ENCODE measurements at places on chromosomes 5 and 9.

GRCh38 chr5:40033009-40033408, 608.2 kb upstream of the DAB2 start:
- no peak for DNase-seq

DNA sequence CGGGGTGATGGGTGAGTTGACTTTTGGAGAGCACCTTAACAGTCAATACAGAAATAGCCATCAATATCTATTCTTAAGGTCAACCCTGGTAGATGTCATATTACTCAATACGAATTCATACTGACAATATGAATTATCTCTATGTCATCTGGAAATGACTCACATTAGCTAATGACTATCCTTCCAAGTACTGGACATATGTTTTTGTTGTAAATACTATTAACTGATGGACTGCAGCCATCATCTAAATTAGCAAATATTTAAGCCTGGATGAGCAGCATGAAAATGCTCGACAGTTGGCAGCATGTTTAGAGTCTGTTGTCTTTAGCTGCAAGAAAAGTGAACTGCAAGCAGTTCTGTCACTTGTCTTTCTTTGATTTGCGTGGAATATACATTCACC, 19.6 kb upstream of the ISOC1 start:
- DNase-seq, result no peak

- no peak for DNase-seq
These were observed 61.0 kb downstream of the CYSTM1 start for GRCh38 chr5:140235791-140236551.

GRCh38 chr5:173001229-173001841, 17.8 kb downstream of the ATP6V0E1 start:
- DNase-seq, result no peak

DNA sequence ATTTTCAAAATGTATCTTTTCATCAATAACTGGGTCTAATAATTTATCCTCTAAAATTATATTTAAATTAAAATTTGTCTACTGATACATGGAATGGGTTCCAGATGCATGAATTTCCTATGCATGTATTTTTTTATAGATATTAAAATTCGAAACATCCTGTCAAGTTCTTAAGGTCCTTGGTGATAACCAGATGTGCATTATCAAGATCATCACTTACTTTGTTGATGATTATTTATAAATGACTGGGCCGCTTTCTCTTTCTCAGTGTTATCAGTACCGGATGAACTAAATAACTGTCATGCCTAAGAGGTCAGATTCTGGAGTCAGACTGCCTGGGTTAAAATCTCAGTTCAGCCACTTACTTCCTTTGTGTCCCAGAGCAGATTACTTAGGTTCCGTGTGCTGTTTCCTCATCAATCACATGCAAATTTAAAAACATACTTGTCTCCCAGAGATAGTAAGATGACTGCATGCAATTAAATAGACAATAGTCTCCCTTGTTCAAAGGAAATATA, 124.3 kb downstream of the TEX10 start:
- no peak for DNase-seq

DNA sequence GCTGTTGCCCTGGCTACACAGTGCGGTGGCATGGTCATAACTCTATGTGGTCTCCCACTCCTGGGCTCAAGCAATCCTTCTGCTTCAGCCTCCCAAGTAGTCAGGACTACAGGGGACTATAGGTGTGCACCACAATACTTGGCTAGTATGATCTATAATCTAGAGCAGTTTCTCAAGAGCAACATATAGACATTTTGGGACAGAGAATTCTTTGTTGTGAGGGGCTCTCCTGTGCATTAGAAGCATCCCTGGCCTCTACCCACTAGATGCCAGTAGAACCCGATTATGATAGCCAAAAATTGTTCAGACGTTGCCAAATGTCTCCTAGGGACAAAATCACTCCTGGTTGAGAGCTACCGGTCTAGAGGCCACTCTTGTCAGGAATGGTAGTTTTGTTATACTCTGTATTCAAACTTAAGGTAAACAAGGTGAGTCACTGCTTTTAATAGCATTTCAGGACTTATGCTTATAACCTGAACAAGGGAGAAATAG, 7.2 kb downstream of the ANKHD1 start:
- no peak for DNase-seq

DNA sequence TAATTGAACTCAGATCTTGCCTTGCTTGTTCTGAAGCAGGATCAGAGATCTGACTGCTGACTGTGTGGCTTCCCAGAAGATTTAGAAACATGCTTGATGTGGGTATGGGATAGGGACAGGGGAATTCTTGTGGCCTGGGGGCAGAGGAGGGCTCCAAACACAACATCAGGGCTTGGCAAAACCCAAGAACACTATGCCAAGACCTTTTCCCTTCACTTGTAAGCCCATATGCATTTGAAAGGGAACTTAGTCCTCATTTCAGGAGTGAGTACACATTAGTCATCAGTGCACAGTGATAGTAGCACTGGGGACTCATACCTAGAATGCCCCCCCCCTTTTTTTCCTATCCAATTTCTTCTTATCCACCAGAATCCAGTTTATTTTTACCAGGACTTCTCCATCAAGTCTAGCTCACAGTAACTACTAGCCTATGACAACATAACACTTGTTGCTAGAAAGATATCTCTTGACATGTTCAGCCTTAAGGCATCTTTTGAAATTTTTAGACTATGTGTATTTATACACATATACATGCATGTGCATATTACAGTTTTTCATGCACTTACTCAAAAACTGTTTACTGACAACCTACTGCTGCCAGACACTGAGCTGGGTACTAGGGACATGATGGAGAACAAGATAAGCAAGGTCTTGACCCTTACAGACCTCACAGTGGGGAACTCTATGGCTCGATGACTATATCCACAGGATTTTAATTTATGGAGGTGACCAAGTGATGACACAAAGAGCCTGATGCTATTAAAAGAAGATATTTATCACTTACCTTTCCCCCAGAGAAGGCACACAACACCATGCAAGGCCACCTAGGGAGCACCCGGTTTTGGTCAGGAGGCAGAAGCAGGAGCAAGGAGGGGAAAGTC, 158.3 kb upstream of the MAP3K1 start:
- DNase-seq, result no peak

- peak; percentile 26 for DNase-seq
These were observed 62.6 kb downstream of the PLAC8L1 start for GRCh38 chr5:146042628-146043279.

DNA sequence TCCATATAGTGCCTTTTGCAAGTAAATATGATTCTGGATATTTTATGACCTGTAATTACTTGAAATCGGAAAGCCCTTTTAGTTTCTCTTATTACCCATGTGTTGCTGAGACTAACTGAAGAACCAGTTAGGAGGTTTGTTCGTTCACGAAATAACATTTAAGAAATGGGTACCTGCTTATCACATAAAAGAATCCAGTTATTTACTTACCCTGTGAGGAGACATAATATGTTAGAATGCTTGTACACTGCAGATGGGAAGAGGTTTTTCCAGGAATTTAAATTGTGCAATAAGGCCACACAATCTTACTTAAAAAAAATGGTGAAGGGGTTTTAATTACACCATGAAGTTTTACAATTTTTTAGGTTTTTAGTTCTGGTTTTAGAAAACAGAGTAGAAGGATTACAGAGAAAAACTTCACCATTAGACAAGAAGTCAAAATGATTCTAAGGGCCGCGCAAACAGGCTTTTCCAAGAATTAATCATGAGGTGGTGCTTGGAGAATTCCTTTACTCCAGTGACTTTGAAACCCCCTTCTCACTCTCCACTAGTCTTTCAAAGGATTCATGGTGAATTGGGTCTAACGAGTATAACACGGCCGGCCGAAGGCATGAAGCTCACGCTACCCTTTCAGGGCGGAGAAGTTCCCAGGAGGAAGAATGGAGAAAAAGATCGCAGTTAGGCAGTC, 1.1 kb upstream of the PTGER4 start:
- no peak for DNase-seq

DNA sequence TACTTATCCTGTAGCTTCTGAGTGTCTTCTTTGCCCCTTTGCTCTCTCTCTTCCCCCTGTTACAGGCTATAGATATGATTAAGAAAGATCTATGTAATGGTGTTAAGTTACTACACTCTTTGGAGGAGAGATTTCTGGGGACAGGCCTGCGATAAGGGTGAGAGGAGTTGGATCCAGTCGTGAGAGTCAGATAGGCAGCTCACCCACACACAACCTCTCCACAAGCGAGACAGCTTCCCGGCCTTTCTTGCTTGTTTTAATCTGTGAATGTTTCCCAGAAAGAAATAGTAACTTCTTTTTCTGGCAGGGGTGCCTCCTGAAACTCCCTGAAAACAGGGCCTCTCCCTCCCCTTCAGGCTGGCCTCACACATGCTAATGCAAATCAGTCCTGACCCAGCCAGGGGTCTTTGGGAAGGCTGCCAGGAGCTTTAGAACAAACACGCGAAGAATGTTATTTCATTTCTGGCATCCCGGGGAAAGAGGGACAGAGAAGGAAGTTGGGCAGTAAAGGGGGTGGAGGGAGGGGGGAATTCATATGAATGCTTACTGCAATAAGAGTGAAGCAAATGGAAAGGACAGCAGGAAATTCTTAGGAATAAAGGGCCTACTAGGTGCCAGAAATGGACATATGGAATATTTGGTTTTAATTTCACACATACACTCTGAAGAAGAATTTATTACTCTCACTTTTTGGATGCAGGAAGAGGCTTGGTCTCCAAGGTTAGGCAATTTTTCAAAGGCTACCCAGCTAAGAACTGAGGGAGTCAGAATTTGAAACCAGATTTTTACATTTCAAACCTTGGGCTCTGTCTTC, 215.8 kb upstream of the TRIM32 start:
- no peak for DNase-seq

- no peak for DNase-seq
These were observed 193.1 kb downstream of the MEF2C start for GRCh38 chr5:88689668-88690408.

GRCh38 chr5:96247097-96247701, 185.8 kb downstream of the PCSK1 start:
- DNase-seq, result no peak

- DNase-seq, result no peak
These were observed 103.2 kb downstream of the RGS3 start for GRCh38 chr9:113566712-113567071.

DNA sequence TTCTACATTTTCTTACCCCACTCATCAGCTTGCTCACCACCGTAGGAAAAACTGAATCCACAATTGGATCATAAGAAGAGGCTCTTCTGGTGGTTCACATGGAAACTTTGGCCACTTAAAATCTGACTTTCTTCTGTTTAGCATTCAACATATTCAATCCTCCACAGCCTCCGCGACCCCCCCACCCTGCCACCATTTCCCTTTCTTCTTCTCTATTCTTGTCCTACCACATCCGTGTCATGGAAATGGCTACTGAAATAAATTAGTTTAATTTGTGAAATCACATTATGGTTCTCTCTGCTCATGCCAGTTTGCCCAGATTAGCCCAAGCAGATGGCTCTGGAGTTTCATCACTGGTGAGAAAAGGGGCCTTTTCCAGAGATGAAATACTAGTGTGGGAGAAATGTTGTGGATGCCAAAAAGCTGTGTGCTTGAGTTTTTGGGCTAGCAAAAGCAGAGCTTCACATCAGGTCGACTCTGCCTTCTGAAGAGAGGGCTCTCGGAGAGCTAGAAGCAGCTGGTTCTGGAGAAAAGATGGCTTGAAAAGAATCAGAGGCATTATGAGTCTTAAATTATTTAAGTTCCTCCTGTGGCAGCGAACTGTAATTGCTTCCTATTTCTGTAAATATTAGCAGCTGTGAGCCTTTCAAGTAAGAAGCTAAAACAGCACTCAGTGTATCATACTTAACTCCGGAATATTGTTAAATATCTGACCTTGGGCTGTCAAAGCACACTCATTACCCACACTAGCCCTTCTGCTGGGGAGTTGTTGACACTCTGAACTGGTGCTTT, 107.1 kb downstream of the MAT2B start:
- no peak for DNase-seq

DNA sequence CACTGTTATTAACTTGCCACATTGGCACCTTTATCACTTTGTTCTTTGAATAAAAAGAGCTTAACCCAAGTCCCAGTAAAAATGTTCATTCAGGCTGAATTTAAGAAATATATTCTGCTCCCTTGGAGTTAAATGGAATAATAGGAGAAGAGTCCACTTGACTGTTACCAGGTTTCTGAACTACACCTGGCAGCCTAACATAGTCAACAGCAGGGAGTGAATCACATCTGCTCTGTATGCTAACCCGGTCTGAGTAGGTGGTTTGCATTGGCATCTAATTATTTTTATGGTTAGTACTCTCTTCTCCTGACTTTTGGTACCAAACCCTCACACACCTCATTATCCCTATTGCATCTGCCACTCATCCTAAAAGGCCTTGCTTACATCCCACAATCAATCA, 86.7 kb downstream of the STK32A start:
- no peak for DNase-seq

- DNase-seq, result no peak
These were observed 475 bp upstream of the GOLM1 start for GRCh38 chr9:86099701-86100364.

GRCh38 chr5:177608243-177609075, 8.5 kb downstream of the B4GALT7 start:
- DNase-seq, result no peak

DNA sequence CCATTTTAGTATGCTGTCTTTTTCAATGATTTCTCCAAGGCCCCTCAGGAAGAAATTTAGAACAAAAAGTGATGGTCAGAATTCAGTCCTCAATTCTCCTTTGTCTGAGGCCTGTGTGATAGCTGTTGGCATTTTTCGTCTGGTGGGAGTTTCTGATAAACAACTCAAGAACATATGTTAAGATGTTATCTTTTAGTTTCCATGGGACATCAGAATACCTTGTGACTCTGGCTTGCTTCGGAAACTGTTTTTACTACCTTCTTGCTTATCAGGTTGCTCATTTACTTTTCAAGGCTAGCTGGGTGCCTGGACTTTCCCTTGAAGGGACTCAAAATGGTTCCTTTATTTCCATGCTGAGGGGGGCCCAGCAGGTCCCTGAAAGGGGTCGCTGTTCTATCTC, 97.2 kb downstream of the INVS start:
- no peak for DNase-seq

DNA sequence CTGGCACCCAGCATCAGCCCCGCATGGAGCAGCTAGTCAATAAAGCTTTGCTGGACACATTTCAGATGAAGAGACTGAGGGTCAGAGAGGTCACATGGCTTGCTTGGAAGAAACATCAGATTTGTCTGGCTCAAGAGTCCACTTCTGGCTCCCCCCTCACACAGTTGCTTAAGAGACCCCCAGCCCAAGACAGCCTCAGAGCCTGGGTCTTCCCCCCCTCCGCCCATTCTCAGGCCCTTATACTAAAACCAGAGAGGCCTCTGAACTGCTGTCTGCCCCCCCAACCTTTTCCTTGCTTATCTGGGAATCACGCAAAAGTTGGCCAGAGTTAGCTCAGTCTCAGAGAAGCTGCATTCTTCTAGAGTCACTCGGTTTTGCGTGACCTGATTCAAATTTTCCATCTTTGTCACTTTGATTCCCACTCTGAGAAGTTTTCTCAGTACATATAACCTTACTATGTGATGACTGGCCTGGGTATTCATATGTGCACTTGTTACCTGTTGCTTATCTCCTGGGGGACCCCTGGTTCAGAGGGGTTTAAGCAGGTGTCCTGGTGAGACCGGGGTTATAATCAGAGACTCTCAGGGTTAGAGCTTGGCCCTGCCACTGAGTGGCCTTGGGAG, 145.4 kb upstream of the IER5L start:
- DNase-seq, result no peak

GRCh38 chr5:9380109-9380508, 165.8 kb downstream of the SEMA5A start:
- no peak for DNase-seq

GRCh38 chr9:136739509-136739908, 3.2 kb downstream of the LCN10 start:
- no peak for DNase-seq

Measured in AG04449 (cell line).